RWPE1 (cell line): ENCODE measurements at places on chromosomes 12 and 14.
A peak's percentile ranks its signal among the peaks of the same experiment; 100 is the strongest.

DNA sequence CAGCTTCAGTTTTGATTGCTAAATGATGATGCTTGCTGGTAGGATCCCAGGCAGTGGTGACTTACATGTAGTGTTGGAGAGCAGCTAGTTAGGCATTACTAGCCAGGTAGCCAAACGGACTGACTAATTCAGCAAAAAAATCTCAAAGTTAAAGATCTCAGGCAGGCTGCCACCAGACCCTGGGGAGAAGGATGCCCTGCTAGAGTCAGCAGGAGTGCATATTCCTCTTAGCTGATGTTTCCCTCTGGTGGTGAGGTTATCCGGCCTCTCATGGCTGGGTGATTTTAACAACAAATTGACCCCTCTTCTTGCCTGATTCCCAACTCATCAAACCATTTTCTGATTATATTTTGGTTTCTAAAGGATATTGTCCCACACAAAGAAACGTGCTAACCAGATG, 2.8 kb downstream of the EFS start:
- DNase-seq: no peak

GRCh38 chr12:105451211-105451610, 120.7 kb downstream of the C12orf75 start:
- no peak for DNase-seq

DNA sequence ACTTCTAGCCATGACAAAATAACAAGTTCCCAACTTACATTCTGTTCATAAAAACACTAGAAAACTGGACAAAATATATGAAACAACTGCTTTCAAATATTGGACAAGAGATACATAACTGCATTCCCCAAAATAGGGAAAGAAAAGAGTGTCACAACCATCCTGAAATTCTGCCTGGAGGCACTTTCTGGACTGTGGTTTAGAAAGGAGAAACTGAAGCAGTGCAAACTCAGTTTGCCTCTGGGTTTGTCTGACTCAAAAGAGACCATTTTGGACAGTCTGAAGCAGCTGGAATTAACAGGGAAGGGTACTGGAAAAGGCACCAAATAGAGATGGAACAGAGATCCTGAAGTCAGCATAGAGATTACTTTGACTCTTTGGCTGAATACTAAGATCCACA, 11.3 kb upstream of the SYT1 start:
- no peak for DNase-seq

DNA sequence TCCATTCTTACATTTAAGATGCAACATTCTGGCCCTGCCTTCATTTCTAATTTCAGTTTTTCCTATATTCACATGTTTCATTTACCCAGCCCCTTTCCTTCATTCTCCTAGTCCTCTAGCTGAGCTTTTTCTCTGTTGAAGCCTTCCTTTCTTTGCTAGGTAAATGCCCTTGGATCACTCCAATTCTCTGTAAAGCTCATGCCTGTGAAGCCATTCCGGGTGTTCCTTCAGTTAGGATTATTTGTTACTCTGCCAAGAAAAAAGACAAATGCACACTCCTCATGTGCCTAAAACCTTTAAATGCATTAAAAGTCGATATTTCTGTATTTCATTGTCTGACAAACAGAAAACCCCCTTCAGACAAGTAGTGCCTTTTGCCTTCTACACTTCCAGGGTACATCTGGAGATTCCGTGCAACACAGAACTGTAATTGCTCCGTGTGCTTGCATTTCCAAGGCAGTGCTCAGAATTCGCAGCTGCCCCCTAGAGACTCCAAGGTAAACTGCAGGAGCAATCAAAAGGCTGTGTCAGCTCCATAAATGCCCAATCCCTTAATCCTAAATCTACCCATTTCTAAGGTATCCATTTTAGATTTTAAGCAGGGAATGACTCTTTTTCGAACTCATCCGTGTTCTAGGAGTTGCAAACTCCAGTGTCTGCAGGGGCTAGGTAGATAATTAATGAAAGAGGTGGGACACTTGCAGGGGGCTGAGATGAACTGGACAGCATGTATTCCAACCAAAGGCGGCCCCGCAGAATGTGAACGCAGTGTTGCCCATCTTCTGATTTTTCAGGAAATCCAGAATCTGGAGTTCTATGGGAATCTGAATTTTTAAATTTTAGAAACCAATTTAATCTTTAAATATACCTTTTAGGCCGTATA, 320.2 kb downstream of the GRIN2B start:
- DNase-seq: peak; percentile 17

DNA sequence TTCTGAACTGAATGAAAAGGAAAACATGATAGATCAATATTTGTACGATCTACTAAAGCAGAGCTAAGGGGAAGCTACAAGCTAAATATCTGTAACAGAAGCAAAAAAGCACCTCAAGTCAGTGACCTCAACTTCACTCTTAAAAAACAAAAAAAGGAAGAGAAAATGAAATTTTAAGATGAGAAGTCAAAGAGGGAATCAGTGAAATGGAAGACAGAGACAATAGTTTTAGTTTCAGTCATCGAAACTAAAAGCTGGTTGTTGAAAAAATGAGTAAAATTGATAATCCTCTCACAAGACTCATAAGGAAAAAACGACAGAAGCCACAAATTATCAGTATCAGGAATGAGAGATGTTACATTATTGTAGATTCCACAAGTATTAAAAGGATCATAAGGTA, 11.9 kb upstream of the SLC2A13 start:
- DNase-seq: no peak

DNA sequence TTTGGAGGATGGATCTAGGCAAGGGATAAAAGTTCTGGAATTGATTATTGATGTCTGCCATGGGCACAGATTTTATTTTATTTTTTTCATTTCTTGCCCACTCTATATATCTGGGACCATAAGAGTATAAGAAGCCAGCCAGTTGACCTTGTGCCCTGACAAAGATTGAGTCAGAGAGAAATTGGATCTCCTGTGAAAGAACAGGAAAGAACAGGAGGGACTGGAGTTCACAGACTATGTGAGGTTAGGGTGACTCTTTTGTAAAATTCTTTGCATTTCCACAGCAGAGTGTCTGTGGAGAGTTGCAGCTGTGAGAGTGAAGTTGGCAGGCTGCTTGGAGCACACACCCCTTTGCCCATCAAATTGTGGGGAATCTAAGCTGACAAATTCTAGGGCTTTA, 358.4 kb upstream of the TBX3 start:
- no peak for DNase-seq

DNA sequence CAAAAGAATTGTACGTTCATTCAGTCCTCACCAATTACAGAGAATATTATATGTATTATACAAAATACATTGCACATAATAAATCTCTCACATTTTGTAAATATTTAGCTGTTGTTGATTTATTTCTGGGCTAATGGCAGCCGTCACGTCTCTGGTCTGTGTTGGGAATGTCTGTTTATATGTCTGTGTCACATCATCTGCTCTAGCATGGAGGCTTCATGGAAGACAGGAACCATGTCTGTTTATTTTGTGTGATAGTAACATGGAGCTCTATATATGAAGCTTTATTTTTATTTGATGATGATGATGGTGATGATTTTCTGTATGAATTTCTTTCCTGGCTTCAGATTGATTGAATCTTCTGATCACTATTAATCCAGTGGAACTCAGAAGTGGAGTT, 138.4 kb downstream of the RAD51B start:
- DNase-seq: no peak

DNA sequence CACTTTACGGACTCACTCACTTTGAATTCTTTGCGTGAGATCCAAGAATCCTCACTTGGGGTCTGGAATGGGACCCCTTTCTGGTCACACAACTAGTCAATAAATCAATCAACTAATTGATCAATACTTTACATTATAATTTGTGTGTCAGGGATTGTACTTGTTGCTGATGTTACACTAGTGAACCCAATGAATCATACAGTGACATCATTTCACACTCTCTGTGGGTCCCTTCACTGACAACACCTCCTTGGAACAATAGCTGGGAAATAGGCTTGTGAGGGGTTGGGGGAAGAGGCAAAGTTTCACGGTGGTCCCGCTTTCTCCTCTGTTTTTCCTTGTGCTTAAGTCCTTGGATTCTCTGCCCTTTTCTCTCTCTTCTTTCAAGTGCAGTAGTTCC, 35.0 kb downstream of the TPH2 start:
- DNase-seq: no peak

DNA sequence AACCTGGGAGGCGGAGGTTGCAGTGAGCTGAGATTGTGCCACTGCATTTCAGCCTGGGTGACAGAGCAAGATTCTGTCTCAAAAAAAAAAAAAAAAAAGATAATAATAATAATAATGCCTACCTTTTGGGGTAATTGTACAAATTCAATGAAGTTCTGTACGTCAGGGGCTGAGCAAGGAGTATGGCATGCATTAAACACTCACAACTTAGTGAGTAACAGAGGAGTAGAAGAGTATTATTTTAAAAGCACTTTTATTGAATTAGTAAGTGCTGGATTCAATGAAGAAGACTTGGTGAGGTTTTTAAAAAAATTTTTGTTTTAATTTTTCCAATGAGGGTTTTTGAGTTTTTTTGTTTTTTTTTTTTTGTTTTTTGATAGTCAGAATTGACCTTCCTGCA, 783.6 kb upstream of the TBX3 start:
- no peak for DNase-seq

- no peak for DNase-seq
Observed at GRCh38 chr12:123532019-123532418, 1.5 kb downstream of the RILPL1 start.

DNA sequence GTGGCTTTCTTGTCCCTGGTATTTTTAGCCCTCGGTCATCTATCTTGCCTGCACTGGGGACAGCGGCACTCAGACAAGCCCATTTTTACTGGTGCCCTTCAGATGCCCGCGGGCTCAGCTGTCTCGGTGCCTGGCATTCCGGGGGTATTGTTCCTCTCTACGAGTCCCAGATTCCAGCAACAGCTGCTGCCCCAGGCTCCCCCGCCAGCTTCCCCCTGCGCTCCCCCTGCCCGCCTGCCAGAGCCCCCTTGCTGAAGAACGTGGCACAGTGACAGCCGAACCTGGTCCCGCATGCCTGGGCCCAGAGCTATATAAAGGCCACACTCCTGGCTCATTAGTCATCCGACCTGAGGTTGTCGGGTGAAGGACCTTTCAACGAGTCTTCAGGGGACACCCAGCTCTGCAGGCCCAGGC, 10.9 kb upstream of the MYL2 start:
- no peak for DNase-seq

- DNase-seq: no peak
Observed at GRCh38 chr14:53038629-53039028, 87.8 kb upstream of the FERMT2 start.

- DNase-seq: no peak
Observed at GRCh38 chr14:65167072-65167645, 64.8 kb upstream of the MAX start.

DNA sequence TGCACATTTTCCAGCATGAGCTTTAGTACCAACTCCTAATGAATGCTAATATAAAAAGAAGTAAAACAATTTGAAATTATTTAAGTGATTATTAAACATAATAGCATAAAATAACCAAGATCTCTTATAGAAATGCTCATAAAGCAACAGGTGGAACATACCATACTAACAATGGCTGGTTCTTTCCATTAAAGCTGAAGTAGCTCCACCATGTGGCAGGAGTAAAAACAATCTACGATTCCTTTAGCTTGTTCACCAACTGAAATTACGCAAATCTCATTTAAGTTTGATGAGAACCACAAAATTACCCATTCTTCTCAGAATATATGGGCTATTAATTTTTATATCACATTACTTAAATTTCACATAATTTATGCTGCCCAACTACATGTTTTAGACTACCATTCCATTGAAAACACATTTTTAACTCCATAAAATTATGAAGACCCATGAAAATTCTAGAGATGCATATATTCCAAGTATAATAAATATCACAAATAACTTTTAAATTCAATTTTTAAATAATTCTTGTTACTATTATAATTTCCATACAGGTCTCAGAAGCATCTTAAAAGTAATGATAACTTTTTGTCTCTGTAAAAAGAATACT, 213.6 kb downstream of the DAD1 start:
- DNase-seq: peak; percentile 48

DNA sequence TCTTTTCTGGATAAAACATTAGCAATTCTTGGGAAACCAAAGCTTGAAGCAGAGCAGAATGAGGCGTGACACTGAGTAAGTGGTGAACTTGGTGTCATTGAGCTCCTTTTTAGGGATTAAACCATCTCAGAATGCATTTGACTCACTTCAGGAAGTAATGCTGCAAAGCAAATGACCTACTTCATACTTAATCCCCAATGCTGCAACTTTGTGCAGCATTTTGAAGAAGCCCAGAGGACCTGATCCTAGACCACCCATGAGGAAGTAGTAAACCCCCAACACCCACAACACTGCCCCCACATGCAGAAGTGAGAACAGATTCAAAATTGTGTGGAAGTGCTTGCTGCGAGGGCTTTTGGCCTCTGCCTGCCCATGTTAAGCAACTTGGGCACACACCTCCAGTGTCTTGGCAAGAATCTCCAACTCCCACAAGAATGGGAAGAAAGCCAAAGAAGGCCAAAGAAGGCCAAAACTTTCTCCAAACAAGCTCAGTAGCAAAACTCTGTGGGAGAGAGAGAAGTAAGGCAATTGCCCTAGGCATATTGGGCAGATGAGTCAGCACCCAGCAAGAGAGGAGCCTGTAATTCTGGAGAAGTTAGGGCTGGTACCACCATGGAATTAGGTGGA, 69.2 kb upstream of the ETV6 start:
- peak; percentile 77 for DNase-seq

DNA sequence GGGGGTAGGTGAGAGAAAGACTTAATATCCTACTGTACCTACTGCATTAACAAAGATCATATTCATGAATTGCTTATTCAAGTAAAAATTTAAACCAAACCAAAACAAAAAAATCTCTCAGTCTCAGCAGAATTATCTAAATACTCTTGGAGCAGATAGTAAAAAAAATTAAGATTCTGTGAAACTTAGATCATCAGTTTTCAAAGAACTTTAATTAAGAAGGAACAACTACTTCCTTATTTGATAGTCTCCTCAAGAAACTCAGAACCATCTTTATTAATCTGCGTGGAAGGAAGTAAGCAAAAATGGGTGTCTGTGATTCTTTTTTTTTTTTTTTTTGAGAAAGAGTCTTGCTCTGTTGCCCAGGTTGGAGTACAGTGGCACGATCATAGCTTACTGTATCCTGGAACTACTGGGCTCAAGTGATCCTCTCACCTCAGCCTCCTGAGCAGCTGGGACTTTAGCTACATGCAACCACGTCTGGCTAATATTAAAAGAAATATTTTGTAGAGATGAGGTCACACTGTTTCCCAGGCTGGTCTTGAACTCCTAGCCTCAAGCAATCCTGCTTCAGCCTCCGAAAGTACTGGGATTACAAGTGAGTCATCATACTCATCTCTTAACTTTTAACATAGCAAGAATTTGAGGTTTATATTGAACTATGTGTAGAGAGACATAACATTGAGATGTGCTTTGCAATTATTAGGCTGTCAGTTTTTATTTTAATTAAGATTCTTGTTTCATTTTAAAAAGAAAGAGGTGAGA, 37.4 kb downstream of the GAS2L3 start:
- no peak for DNase-seq

- DNase-seq: no peak
Observed at GRCh38 chr12:65667932-65668331, 156.4 kb upstream of the HMGA2 start.

DNA sequence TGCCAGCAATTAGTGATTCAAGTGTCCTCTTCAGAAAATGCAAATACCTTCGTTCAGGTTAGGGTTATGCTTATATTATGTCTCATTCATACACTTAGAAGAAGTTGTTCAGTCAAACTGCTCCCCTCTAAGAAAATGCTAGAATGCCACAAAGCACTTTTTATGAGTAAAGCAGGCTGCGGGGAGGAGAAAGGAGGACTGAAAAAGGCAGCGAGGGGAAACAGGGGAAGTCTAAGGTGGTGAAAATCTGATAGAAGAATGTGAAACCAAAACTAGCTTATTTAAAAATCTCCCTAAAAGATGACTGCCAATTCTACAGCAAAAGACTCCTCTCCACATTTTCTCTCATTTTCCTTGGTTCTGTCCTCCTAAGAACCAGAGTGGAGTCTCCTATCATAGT, 70.1 kb downstream of the PRKD1 start:
- DNase-seq: no peak
